ENCODE measurements at places on chromosomes 4 and X.

- ATAC-seq: no peak
Measured at GRCh38 chr4:26212528-26212927, 108.3 kb upstream of the RBPJ start.

DNA sequence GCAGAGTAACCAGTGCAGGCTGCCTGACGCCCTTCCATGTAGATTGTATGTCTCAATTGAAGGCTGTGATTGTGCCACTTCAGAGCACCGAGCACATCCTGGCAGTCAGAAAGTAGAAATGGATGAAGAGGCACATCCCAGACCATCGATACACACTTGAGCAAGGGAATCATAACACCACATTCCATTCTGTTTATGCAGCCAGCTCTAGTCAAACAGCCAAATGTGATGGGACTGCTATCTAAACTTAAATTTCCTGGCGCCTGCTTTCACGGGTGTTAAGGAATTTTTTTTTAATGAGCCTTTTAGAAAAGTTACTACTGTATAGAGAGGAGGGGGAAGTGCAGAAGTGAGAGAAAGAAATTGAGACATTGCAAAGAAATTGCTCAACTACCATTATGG, 84.4 kb downstream of the PPARGC1A start:
- ATAC-seq: no peak

- ATAC-seq: no peak
Measured at GRCh38 chr4:128844931-128845330, 35.4 kb downstream of the JADE1 start.

GRCh38 chr4:5488413-5488812, 219.9 kb downstream of the EVC2 start:
- ATAC-seq: no peak

DNA sequence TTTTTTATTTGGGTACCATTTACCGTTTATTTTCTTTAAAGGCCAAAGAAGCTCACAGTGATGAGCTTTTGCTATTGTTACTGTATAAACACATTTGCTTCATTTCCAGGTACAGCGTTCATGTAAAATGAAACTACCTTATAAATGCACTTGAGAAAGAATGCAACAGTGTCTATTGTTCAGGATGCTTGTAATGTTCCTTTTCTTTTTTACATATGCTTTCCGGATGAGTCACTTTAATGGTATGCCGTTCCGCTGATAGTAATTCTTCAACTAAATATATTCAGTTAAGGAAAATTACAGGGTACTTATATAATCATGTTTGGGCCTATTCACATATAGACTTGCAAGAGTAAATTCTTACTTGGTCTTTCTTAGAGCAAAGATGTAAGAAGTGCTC, 354.9 kb downstream of the RPA4 start:
- ATAC-seq: no peak

GRCh38 chr4:78618436-78618835, 66.9 kb downstream of the ANXA3 start:
- no peak for ATAC-seq

- no peak for ATAC-seq
Measured at GRCh38 chr4:15894921-15895916, 43.3 kb downstream of the FGFBP1 start.

GRCh38 chrX:151970027-151970426, 4.4 kb downstream of the GABRE start:
- no peak for ATAC-seq

- ATAC-seq: no peak
Measured at GRCh38 chrX:39808471-39808917, 289.3 kb downstream of the BCOR start.

- no peak for ATAC-seq
Measured at GRCh38 chrX:114210879-114211278, 373.0 kb upstream of the HTR2C start.

GRCh38 chr4:158999166-158999682, 103.7 kb upstream of the RAPGEF2 start:
- no peak for ATAC-seq

DNA sequence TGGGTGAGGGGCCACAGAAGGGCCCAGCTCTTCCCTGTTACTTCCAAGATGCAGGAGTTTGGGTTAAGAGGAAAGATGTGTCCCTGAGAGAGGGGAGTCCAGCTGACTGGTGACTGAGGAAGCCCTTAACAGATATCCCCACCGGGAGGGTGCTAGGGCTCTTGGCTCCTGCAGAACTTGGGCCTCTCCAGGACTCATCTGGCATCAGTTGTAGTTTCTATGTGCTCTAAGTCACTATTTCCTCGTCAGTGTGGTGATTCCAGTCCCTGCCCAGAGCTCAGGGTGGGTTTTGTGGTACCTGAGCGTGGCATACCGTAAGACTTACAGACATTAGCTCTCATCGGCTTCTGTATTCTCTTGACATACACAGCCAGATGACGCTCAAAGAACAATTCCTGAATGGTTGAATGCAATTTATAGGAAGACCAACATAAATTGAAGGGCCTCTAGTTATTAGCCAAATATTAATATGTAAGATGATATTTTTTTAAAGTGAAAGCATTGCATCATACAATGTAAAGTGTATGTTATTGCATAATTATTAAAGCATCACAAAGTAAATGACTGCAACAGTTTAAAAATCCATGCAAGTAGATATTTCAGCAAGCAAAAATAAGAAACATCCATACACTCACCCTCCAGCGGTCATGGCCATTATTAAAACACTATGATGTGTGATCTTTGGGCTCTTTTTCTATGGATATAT, 195.5 kb downstream of the PTTG2 start:
- ATAC-seq: no peak

GRCh38 chr4:40373636-40374035, 38.5 kb downstream of the CHRNA9 start:
- ATAC-seq: no peak

GRCh38 chr4:24664956-24665355, 80.6 kb upstream of the DHX15 start:
- no peak for ATAC-seq

GRCh38 chrX:79159800-79160199, 15.3 kb downstream of the GPR174 start:
- ATAC-seq: no peak

DNA sequence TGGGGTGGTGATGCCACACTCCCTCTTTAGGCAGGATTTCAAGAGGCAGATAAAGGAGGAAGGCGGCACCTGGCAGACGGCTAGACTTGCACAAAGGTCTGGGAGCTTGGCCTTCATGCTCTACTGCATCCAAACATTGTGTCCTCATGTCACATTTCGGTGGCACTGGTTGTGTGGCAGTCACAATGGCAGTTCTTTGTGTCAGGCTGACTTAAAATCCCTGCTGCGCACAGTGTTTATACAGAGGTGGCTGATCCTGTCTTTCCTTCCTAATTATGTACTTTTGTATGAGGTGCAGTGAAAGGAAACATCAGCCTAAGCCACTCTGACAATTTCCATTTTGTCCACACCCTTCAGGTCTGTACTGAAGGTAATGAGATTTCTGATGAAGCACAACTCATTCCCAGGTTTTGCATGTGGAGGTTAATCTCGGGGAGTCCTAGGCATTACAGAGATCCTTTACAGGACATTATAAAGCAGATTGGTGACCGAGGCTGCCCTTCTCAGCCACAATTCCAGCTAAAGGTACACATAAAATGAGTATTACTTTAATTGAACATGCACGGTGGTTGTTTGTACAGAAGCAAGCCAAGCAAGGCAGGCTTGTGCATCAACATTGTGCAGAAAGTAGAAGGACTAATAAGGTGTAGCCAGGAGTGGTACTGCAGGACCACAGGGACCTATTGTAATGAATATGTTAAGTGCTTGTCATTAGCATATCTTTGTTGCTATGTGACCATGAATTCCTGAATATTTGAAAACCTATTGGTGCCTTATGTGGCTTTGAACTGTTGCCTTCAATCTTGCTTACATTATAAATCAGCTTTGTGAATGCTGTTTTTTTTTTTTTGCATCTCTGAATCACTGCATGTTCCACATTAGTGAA, 147.6 kb downstream of the STK32B start:
- ATAC-seq: no peak

GRCh38 chr4:153832720-153833287, 43.9 kb upstream of the SFRP2 start:
- ATAC-seq: no peak

DNA sequence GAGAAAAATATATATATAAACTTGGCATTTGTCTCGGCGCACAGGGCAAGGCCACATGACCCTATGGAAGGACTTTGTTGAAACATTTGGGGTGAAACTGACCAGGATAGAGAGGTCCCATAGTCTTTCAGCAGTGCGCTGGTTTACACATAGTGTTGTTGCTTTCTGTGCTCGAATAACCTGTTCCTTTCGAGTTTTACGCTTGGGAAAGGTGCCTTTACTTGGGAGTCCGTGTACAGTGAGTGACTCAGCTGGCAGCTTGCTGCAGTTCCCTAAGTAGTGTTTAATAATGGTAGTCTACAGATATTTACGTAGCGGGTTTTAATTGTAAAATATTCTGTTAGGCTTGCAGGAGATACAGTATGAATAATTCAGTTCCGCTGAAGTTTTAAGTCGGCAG, 578 bp downstream of the APOOL start:
- no peak for ATAC-seq

DNA sequence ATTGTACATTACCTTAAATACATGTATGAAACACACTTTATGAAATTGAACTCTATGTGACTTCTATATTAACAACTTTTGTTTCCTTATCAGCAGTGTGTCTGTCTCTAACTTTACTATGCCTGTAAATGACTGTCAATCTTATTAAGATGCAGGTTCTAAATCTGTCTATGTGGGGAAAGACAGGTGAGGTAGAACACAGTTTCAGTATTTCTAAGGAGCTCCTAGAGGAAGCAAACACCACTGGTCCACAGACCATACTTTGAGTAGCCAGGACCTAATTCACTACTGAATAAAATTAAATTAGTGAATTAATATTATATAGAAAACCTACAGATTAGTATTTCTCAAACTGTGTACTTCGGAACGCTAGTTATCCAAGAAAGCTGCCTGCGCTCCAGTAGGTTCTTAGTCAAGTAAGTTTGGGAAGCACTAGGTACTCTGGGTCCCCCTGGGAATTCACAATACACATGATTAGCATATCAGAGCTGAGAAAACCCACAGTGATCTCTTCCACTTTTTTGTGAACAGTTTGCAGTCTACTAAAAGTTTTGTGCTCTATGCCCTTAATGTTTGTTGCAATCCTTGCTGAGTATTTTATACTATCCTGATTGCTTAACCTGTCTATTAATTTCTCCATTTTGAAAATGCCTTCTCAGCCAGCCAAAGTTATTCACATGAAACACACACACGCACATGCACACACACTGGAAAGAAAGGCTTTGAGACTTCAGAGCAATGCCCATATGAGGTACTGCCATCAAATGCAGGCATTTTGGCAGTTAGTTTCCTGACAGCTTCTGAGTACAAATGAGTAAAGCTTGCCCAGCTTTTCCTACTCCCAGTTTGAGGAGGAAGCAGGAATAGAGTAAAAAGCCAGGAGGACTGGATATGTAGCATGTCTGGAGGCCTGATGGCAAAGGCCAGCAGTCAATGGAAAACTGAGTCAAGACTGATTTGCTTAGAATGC, 133.6 kb upstream of the CPEB2 start:
- no peak for ATAC-seq

Data from stimulated activated memory B cell treated with anti-CD40 and anti-IgM and Interleukin-4, amounts not matched to agents 10 μg/mL and 1 μg/mL and 100 μg/mL, for 72 hours (primary cell).